ENCODE measurements at places on chromosomes 2 and 18.

DNA sequence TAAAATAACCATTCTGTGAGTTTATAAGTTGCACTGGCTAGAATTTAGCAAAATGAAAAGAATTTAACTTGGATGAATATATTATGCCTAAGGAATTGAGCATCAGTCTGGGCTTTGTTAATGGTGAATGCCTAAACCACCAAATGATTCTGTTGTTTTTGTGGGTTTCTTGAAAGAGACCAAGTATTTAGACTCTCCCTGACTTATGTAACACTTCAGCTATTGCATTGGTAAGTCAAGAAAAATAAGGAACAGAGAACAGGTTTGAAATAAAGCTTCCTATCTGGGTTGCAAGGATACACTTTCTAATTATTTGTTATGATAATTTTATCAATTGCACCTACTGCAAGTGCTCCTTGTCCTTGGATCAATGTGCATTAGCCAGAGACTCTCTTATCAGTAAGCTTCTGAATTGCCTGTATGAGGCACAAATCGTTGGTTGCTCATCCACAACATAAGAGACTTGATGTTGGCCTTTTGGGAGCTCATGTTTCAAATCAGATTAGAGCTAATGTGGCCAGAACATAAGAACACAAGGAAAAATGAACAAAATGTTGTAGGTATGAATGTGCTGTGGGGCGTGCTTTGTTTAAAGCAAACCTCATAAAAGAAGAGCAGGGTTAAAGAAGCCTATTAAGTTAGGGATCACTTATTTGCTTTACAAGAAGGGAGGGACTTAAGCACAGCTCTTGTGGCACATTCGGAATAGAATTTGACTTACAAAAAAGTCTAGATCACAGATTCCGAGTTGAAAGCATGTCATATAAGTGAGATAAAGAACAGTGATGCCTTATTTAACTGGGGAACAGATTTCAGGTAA lies 37.2 kb downstream of the PRKCE start:
- peak; percentile 34 for DNase-seq

DNA sequence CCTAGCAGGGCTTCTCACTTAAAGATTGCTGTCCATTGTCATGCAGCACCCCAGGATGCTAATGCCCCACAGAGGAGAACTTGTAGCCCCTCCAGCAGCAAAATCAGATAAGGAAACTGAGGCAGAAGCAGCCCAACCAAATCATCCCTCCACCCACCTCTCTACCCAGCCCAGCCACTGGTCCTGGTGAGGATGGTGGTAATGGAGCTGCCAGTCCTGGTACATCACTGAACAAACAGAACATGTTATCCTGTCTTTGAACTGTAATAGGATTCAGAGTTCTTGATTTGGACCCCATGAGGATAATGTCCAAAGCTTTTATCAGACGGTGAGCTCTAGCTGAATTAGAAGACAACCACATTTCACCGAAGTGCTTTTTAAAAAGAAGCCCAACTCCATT lies 113.2 kb downstream of the MRO start:
- no peak for DNase-seq

DNA sequence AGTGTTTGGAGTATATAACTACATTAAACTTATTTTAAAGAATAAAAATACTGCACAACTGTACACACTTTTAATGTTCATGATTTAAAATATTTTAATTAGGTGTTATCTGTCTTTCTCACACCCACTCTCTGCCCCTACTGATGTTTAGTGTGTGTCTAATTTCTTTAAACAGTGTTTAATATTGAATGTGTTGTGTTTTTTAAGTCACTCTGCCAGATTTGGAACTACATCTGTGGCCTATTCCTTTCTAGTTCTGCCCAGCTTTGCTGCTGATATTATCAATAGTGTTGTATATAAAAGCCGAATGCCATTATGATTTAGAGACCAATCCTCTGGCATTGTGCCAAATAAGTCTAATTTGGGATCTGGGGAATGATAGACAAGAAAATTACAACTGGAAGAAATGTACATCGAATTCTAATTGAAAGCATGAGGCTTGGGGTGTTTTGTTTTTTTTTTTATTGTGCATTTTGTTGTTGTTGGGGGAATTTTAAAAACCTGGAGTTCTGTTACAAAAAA lies 398.0 kb downstream of the CPS1 start:
- no peak for DNase-seq

DNA sequence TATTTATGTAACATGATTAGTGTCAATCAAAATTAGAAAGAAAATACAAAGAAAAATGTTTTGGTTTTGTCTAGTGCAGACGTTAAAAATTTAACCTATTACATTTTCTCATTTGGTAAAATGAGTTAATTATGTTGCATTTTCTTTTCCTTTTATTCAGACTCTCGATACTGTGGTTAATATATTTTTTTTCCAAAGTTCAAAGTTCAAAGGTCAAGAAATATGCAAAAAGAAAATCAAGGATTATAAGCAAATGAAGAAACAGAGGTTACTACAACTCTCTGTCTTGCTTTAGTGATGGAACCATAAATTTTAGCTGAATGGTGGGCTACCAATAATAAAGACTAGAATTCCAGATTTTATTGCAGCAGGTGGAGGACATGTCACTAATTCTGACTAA lies 133.3 kb upstream of the TFPI start:
- no peak for DNase-seq

DNA sequence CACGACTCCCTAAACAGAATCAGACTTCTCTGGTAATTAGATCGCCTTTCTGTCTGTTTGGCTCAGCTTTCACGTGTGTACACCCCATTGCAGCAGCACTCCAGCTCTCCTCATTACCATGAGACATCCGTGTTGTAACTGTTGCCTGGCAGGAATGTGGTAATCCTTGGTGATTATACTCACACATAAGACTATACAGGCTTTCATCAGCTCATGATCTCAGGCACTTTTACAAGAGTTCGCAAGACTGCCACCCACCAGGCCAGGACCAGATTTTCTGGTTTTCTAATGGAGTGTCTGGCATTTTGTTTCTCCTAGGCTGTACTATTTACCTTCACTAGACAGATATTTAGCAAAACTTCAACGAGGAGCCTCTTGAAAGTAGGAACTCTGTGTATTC lies 50.2 kb downstream of the ACVR1 start:
- peak; percentile 95 for DNase-seq

DNA sequence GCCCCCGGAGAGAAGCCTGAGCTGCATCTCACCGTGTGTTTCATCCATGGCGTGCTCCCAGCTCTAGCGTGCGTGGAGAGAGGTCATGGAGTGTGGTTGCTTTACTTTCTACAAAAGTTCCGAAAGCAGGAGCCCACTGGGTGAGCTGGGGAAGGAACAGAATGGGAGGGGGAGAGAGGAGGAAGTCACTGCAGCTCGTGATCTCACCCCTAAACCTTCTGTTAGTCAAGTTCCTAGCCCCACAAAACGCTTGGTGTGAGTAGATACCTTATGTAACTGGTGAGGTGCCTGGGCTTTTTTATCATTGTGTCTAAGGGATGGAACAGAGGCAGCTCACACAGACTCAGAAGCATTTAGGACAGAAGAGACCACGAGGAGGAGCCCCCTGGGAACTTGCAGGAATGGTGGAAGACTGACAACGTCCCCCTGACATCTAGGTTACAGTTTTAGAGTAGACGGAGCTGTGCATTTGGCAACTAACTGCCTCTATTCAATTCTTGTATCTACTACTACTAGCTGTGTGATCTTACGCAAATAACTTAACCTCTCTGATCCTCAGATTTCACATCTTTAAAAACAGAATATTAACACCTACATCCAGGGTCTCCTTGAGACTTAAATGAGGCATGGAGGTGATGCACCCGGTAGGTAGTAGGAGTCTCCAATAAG lies 123.3 kb downstream of the ARL4C start:
- DNase-seq: no peak

DNA sequence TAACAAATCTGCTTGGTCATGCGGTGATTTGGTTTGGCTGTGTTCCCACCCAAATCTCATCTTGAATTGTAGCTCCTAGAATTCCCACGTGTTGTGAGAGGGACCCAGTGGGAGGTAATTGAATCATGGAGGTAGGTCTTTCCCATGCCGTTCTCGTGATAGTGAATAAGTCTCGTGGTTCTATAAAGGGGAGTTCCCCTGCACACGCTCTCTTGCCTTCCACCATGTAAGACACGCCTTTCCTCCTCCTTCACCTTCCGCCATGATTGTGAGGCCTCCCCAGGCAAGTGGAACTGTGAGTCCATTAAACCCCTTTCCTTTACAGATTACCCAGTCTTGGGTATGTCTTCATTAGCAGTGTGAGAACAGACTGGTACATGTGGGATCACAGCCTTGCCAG lies 36.7 kb downstream of the TRABD2A start:
- DNase-seq: no peak

DNA sequence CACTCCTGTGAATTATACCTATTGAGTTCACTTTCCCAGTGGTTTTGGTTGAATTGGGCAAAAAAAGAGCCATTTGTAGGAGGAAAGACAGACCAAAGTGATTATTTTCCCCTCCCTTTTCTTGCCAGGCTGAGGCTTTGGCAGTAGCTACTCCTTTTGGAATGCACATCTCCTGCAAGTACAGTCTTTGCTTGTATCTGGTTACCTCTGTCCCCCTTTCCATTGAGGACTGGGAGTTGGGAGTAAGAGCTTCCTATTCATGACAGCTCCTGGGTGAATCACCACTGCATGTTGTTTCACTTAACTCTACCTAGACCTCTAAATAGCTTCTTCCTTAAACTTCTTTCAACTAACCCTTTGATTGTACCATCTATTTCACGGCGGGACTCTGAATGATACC lies 695.3 kb upstream of the ZNF804A start:
- no peak for DNase-seq

DNA sequence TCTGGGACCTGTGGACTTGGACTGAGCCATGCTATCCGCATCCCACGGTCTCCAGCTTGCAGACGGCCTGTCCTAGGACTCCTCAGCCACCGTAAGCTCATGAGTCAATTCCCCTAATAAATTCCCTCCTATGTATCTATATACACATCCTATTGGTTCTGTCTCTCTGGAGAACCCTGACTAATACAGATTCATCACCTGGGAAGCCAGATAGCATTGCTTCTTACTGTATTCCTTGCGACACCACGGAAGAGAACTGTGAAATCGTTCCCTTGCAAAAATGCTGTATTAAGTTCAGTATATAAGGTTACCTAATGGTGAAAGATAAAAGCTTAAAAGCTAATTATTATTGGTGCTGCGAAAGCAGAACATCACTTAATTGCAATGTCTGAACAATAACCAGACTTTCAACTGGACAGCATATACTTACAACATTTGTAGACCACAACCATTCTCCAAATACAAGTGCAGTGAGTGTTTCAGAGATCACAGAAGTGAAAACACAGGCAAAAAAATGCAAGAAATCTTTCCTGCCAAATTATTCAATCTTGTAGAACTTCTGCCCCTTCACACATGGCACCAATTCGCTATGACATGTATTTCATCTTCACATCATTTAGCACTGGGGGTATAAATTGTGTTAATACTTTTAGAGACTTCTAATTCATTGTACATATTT lies 352.9 kb downstream of the TXNL1 start:
- no peak for DNase-seq

GRCh38 chr2:233208382-233209116 lies 42.9 kb upstream of the ATG16L1 start:
- DNase-seq: no peak

GRCh38 chr2:9565436-9566153 lies 10.0 kb upstream of the ADAM17 start:
- DNase-seq: peak; percentile 81

GRCh38 chr2:55361465-55362189 lies 58.0 kb downstream of the CCDC88A start:
- DNase-seq: no peak

DNA sequence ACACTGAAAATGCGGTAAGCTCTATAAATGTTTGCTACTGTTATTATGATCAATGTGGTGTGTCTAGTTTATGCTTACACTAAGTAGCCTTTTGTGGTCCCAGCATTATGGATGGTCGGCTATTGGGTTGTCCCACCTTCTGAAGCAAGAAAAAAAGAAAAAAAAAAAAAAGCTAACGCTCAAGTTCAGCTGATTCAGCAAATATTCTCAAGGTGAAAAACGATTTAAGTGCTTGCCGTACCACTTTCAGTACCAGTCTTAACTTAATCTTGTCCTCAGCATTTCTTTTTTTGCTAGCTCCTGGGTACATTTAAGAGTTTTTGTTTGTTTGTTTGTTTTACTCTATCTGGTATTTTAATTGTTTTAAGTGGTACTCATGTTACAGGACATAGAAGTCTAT lies 87.5 kb downstream of the MBD5 start:
- DNase-seq: no peak

DNA sequence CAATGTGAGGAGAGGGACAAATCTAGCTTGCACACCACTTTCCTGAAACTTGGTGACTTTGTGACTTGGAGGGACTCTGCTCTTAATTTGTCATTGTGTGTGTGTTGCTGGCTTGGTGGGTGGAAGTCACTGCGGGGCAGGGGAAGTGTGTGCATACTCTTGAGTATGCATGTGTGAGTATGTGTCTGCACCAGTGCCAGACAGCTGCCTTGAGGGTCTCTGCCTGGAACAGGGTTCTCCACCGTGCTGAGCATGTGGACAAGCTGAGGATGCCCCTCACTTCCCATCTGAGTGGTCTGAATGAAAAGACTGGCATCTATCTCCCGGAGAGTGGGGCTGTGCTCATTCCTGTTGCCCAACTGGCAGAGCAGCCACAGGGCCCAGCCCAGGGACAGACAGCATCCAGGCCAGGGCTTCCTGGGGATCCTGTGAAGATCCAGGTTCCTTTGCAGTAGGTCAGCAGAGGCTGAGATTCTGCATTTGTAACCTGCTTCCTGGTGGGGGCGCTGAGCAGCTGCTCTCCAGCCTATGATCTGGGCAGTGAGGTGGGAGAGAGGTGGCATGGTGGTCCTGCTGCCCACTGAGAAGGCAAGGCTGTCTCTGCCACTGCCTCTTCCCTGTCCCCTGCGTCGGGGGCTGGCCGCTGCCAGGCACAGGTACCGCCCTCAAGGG lies 138.9 kb upstream of the HAAO start:
- no peak for DNase-seq

DNA sequence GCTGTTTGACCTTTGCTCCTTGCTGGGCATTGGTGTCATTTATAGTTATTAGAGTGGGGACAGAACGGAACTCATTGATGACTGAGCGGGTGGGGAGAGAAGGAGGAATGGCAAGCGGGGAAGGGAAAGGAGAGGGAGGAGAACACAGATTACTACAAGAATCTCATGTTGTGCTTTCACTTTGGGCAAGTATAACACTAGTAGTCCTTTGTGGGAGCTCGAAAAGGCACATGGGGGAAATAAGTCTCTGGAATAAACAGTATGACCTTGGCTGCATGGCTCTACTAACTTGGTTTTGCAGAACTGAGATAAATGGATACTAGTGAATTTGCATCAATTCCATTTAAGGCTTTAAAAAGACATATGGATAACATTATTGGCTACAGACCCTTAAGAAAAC lies 161.7 kb upstream of the NABP1 start:
- no peak for DNase-seq

Measured in inflammatory macrophage treated with lipopolysaccharide for 1 hour (primary cell).